ENCODE measurements at places on chromosomes 4 and X.

- DNase-seq = no peak
These were observed 395.0 kb downstream of the DTHD1 start for GRCh38 chr4:36676139-36677050.

DNA sequence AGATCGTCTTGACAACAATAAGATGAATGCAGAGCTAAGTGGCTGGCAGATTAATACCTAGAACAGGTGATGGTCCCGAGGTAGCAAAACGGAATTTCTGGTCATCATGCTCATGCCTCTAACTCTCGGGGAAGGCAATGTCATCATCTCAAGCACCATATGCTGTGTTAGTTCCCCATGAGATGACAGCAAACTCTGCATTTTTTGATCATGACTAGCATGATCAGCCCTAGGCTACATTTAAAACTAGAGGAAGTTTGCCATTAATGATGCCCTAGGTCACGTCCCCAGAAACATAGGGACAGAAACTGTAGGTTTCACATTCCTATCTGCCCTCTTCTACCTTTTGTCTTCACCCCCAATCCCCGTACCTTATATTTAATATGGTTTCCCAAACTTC is 11.6 kb downstream of the LPAR4 start:
- DNase-seq = no peak

DNA sequence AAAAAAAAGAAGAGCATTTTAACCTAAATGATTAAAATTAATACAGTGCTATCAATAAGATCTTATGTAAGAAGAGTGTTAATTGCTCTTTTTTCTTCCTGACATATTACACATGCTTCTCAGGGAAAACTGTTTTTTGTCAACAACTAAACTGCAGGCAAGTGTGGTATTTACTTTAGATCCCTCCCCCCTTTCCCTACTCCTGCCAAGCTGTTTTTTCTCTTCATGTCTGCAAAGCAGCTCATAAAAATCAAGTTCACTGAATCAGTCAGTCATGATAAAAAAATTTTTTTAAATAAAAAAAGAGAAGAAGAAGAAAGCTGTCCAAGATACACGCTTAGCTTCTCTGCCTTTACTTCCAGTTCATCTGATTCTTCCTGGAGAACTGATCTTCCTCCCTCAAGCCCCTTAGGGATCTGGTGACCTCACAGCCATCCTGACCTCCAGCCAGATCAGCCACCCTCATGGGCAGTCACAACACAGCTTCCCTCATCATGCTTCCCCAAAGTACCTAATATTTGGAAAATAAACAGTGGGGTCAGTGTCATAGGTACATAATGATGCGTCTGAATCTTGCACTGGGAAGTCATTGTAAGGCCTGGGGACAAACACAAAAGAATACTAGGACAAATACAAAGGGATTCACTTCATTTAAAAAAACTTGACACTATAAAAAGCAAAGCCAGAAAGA is 87.0 kb downstream of the ZNF827 start:
- DNase-seq = no peak

DNA sequence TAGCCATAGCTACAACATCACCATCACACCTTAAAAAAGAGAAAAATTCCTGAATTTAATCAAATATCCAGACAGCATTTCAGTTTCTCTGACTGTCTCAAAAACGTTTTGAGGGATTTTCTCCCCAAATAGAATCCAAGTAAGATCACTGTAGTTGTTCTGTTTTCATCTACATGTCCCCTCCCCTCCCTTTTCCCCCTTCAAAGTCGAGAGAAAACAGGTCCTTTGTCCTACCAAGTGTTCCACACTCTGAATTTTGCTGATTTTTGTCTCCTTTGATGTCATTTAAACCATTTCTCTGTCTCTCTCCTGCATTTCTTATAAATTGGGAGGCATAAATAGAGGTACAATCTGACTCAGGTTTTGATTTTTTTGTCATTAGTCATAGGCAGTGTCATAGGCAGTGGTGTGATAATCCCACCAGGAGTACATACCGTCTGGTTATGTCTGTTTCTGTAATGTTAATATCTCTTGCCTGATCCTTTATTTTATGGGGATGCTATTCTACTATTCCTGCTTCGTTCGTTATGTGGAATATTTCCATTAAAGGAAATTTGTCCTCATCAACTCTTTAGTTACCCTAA is 348.6 kb downstream of the PTTG2 start:
- no peak for DNase-seq

DNA sequence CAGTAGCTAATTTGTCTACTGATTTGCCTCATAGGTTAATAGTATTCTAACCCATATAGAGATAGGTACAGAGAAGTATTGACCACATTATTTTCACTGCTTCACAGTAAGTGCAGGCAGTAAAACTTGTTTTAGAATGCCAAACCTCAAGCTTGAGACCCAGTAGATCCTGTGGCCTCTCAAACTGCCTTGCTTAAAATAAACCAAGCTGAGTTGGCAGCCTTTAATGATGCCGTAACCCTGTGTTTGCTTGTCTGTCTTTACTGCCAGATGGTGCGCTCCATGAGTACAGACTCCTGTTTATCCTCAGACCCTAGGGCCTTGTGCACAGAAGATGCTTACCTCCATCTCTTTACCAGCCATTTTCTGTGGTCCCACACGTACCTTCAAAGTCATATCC is 50.8 kb downstream of the ANXA3 start:
- DNase-seq = no peak

DNA sequence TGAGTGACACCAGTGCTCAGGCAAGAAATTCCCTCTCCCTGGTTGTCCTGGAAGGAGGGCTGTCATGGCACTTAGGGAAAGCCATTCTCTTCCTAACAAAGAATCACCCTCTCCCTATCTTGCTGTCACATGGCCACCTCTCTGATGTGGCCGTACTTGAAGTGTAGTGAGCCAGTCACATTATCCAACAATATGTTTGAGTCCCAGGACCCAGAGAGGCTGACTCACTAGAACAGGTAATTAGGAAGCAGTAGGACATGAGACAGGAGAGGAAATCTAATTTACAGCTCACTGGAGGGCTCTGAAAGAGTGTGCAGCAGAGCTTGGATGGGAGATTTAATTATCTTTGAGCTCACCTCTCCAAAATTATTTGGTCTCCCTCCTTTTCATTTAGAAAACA is 299.1 kb downstream of the ARHGAP24 start:
- DNase-seq = no peak
